ENCODE measurements at places on chromosomes 2 and 18.

GRCh38 chr2:151260573-151261230 is 961 bp downstream of the RBM43 start:
- DNase-seq = no peak

DNA sequence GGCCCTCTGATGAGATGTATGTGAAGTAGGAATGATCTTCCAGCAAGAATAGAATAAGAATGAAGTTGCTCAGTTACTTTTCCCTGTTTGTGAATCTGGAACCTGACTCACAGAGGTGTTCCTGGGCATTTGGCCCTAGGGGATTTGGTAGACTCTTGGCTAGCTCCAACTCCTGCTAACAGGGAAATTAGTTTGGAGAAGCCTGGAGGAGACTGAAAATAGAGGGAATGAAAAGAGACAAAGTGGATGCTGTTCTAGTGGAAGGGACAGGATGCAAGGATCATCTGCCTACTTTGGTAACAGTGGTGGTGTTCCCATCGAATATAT is 19.6 kb downstream of the TMEM17 start:
- DNase-seq = no peak

- no peak for DNase-seq
These were observed 90.5 kb downstream of the ASAP2 start for GRCh38 chr2:9297156-9297555.

- DNase-seq = no peak
These were observed 144.3 kb downstream of the KCNH7 start for GRCh38 chr2:162694266-162694665.

DNA sequence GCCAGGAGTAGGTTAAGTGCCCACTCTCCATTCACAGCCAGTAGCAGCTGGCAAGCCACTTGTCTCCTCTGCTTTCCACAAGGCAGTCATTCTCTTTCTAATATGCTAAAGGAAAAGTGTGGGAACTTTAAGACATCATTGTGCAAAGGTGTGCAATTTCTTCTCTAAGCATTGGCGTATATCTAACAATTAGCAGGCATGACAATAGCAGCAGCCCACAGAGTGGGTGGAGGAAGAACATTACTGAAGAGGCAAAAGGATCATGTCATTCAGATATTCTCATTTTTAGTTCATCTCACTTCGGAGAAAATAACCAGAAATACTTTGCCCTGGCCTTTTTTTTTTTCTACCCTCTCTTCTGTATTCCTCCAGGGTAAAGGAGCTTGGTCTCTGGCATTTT is 177.6 kb downstream of the DNAH7 start:
- no peak for DNase-seq

DNA sequence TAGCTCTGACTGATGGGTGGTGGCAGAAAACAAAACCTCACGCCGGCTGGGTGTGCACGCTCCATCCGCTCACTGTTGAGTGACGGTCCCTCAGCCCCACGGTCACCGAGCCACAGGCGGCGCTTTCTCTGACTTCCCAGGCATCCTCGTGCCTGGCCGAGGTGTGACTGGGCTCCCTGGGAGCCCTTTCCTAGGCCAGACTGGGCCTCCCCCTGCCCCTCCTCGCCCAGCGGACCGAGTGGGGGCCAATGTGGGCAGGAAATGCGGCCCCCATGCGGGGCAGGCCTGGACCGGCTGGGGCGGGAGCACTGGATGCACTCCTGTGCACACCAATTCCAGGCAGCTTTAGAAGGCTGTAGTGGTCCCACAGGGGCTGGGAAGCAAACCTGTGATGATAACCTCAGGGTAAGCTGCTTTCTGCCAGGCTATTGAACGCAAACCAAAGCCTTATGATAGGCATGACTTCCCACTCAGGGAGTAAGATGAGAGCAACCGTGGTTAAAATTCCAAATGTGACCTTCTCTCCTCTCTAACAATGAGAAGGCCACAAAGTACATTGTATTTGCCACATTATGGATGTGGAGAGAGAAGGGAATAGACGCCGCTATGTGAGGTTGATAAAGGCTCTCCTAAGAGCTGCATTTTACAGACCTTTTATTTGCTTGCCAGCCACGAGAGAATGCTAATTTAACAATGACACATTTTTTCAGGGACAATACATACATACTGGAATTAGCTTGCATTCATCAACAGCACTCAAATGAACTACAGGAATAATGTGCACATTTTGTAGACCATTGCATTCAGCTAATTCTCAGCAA is 83.9 kb upstream of the PGAP1 start:
- DNase-seq = no peak

- no peak for DNase-seq
These were observed 63.2 kb upstream of the NPAS2 start for GRCh38 chr2:100756704-100757103.

- no peak for DNase-seq
These were observed 86.0 kb downstream of the SPP2 start for GRCh38 chr2:234136461-234136860.

- DNase-seq = no peak
These were observed 270.7 kb downstream of the SRBD1 start for GRCh38 chr2:45340318-45340717.

GRCh38 chr2:169961911-169962310 is 134.7 kb downstream of the UBR3 start:
- no peak for DNase-seq

GRCh38 chr2:201618744-201619662 is 24.3 kb downstream of the TMEM237 start:
- DNase-seq = no peak

- DNase-seq = no peak
These were observed 117.8 kb upstream of the SMAD2 start for GRCh38 chr18:48048251-48048650.

DNA sequence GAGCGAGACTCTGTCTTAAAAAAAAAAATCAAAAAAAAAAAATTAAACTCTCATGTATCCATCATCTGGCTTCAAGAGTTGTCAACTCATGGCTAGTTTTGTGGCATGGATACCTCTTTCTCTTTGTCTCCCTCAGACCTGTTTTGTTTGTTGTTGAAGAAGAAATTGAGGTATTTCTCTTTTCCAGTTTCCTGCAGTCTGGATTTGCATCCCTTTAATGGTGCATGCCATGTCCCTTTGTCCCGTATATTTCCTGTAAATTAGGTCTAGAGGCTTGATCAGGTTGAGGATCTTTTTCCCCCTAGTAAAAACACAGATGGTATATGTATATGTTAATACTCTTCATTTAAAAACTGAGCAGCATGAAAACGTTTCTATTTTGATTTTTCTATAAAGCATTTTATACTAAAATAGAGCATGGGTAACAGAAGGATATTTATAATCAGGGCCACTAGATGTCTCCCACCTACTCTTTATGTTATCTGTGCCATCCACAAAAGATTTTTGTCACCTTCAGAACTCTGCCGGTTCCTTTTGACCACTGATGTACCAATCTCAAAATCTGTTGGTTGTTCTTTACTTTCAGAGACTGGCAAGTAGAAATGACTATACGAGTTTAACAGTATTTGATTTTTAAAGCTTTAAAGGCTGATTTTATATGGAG is 80.1 kb downstream of the GALNT1 start:
- DNase-seq = no peak

- DNase-seq = no peak
These were observed 112.5 kb upstream of the OTX1 start for GRCh38 chr2:62938126-62938525.

DNA sequence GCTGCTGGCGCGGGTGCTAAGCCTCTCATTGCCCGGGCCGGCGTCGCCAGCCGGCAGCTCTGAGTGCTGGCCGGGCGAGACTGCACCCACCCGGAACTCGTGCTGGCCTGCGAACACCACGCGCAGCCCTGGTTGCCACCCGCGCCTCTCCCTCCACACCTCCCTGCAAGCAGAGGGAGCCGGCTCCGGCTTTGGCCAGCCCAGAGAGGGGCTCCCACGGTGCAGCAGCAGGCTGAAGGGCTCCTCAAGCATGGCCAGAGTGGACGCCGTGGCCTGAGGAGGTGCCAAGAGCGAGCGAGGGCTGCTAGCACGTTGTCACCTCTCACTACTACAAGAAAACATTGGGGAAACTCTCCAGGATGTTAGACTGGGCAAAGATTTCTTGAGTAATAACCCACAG is 98.6 kb downstream of the SPIRE1 start:
- DNase-seq = no peak

- DNase-seq = no peak
These were observed 14.5 kb downstream of the ATG16L1 start for GRCh38 chr2:233265899-233266431.

DNA sequence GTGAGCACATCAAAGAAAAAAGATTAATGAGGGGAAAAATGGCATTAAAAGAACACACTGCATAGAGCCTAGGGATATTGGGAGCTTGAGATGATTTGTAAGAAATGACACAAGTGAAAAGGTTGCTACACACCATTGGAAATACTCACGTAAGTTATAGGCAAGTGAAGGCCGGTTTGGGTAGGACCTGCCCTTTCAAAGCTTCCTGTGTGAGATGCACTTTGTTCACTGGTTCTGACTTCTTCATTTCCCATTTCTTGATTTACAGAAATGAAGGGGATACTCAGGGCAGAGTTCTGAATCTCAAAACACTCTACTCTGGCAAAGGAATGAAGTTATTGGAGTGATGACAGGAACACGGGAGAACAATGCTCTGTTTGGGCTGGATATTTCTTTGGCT is at the start of gene IL18RAP:
Gene IL18RAP (plus strand): TSS at position 251 of the 400 bp plus-strand sequence. CDS start 118 bp downstream, at position 369.
- DNase-seq = no peak

DNA sequence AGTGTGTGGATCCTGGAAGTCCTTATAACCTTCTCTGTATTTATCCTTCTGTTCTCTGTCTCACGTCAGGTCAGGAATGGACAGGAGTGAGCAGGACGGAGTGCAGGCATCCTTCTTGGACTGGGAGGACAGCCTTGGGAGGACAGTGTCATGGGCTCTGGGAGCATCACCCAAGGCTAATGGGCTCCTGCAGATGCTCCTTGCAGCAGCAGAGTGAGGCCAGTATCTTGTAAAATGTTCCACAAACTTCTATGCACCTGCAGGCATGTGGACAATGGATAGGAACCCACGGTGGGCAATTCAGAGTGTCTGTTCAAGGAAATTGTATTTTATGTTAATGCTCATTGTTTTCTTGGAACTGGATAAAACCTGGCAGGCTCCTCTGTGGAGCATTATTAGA is 176.2 kb downstream of the RNF144A start:
- DNase-seq = no peak

DNA sequence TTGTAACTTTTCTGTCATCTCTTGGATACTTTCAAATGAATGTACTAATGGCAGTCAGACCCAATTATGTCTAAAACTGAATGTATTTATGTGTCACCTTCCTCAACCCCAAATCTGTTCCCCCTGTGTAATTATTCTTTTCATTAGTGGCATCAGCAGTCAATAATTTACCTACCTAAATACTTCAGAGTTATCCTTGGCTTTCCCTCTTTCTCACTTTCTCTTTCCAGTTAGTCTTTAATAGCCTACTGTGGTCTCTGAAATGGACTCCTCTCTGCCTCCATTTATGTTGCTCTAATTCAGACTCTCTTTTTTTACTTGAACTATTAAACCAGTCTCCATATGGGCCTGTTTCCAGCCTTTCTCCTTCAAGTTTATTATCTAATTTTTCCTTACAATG is 21.0 kb downstream of the C18orf63 start:
- DNase-seq = no peak

- no peak for DNase-seq
These were observed 47.4 kb upstream of the SIX3 start for GRCh38 chr2:44894058-44894457.

DNA sequence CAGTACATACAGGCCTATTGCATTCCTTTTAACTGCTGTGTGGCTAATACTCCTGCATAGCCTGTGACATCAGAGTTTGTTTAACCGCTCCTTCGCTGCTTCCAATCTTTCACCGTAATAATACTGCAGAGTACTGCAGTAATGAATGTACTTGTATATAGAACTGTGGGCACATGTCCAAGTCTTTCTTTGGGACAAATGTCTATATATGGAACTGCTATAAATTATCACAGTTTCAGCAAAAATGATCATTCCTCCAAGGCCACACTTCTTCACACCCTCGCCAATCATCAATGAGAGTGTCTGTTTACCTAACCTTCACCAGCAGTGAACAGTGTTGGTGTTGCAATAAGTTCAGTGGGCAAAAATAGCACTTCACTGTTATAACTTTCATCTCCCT is 230.4 kb downstream of the SP3 start:
- DNase-seq = no peak

GRCh38 chr2:27844821-27845255 is 45.3 kb downstream of the RBKS start:
- DNase-seq = no peak

GRCh38 chr2:1936427-1936980 is 192.2 kb upstream of the PXDN start:
- no peak for DNase-seq

GRCh38 chr2:24022975-24023575 is 13.2 kb downstream of the MFSD2B start:
- no peak for DNase-seq

DNA sequence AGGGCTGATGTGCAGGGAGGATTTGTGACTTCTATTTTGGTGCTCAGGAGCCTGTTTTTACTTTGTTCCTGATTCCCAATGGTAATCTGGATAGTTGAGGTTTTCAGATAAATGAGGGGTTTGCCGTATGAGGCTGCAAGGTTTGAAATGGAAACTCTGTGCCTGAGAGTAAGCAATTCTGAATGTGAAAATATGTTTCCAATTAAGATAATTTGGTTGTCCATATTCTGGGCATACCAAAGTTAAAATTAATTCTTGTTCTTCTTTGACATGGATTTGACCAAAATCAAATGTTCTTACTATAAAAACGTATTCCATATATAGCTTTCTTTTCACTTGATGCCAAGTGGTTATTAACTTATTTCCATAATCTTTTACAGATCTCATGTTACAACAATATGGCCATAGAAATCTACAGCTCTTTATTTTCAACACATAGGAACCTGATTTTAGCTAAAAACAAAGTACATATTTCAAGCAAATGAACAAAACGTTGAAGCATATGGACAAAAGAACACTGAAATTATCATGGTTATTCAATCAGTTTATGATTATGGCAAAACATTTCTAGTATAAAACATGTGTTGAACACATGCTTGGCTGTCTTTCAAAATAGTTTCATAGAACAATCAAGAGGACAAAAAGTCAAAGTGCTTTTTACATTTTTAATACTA is 63.4 kb upstream of the ARHGAP28 start:
- DNase-seq = no peak

- DNase-seq = no peak
These were observed 423 bp upstream of the TTC27 start for GRCh38 chr2:32627441-32627813.

GRCh38 chr2:117940436-117940835 is 73.4 kb downstream of the CCDC93 start:
- DNase-seq = no peak

- no peak for DNase-seq
These were observed 111.9 kb downstream of the DCC start for GRCh38 chr18:52451851-52452250.
